ENCODE measurements at places on chromosomes 13 and 19. TPM values are rescaled to one million over a fixed set of nuclear protein-coding genes. Genes with fewer than 3 reads are reported as not detected.

KIR2DL4 gene
- not detected for total RNA-seq

SIGLEC11 gene
- not detected for total RNA-seq

SLAIN1 gene
- 3.4 TPM for total RNA-seq

UBE2L5 gene
- total RNA-seq: not detected

NCAN gene
- total RNA-seq: not detected
